H9 (cell line): ENCODE measurements at places on chromosomes 4 and X. TPM values are rescaled to one million over a fixed set of nuclear protein-coding genes. Genes with fewer than 3 reads are reported as not detected.

GRCh38 chr4:105293360-105293759 is 146.7 kb downstream of the TET2 start:
- no peak for DNase-seq

DNA sequence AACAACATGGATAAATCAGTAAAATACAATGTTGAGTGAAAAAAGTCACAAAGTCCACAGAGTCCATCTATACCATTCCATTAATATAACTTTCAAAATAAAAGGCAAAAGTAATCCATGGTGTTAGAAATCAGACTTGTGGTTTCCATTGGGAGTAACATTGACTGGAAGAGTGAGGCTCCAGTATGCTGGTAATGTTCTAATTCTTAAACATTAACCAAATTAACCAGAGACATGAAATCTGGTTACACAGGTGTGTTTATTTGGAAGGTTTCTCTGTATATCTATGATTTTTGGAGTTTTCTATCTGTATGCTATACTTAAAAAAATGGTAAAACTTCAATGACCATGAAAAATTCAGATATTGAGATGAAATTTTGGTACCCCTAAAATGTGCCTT is 42.6 kb downstream of the SULT1B1 start:
- no peak for DNase-seq

DNA sequence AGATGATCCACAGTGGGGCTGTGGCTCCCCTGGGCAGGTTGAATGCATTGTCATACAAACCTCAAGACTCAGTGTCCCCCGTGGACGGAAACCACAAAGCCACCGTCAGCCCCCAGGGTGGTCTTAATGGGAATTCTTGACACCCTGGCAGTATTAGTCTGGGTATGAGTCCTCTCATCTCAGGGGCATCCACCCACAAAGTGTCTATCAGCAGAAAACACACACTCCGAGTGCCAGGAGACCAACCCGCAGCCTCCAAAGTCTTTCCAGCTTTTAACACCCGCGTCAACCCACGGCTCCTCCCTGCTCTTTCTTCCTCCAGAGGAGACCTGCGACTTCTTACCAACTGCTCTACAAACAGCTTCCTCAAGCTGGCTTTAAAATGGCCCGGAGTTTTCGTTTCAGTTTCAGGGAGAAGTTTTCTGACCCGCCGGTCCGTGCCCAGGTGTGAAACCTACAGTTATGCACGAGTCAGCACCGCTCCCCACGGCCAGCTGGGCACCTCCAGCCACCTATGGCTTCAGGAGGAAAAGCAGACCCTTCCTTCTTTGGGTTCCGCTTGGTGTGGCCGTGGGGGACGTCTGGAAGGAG is 14.4 kb upstream of the ASMTL start:
- peak; percentile 28 for DNase-seq

GRCh38 chr4:145936142-145936996 is 2.3 kb downstream of the ZNF827 start:
- peak; percentile 74 for DNase-seq

DNA sequence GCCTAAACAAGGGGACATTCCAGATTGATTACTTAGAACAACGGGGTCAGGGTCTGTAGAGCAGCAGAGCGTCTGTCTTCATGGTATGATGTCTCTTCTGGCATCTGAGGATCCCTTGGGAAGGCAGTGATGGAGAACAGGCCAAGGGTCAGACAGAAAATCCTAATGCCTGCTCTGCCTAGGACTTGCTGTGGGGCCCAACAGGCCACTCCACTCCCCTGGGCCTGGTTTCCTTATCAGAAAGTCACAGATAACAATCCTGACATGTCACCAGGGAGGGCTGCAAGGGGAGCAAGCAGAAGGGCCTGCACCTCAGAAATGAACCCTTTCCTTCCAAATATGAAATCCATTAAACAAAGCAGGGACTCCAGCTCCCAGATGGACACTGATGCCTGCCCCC is 21.4 kb upstream of the ARHGAP6 start:
- no peak for DNase-seq

The CXCL8 gene
- total RNA-seq: not detected in 2 replicates

The TMPRSS11F gene
- total RNA-seq: not detected in 2 replicates

DNA sequence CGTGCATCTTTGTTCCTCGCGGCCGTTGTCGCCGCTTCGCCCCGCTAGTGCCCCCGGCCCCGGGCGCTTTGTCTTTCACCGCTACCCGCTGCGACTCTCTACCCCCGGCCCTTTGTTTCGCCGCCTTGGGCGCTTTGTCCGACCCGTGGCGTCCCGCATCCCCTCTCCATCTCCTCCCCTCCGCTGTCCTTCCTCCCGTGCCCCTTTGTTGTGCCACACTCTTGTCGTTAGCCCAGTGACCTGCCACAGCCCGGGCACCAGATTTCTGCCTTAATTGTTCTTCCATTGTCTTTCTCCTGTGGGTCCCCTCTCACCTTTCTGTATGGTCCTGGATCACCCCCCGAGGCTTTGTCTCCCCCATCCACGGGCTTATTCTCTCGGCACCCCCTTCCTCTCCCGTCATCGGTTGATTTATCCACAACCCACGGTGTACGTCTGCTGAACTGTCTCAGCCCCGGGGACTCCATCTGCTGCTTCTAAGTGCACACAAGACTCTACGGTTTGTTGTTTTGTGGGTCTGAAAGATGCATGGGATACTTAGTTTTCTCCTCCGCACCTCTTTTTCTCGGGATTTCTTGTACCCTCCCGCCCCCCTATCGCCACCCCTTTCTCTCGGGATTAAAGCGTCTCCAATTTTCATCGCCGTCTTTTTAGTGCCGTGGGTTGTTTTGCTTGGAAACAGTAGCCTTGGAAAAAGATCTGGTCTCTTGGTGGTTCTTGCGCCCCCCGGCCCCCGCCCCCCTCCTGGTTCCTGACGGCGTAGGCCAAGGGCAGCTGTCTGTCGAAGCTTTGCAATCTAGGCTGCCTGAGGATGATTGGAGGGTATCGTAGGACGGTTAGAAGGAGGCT is 783 bp downstream of the RBPJ start:
- DNase-seq: peak; percentile 42

DNA sequence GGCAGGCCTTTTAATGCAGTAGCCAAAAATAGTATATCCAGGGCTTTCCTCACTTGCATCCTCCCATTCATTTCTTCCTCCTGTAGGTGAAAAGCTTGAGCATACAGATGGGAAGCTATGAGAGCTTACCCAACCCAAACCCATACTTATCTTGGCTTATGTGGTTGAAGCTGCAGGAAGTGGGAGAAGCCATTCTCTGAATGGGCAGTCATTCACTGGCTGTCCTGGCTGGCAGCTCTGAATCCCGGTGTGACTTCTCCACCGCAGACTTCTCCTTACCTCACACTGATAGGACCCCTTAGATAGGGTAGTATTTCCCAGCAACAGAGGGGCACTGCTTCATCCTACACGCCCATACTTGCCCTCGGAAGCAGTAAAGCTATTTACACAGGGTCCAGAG is 125.4 kb downstream of the AMMECR1 start:
- DNase-seq: no peak

DNA sequence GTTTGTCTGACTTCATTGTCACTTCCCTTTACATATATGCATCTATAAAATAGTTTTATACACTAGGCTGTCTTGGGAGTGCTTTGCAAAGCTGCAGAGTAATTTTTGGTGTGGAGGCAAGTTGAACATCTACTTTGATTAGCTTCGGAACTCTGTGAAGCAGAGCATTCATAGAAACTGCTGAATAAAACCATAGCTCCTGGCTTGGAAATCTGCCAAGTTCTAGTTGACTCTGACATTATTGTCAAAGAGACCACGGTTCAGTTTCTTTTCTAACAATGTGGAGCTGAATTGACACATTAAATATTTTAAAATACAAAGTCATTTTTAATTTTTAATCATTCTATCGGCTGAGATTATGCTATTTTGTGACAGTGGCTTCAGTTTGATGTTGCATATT is 335.0 kb downstream of the BMPR1B start:
- no peak for DNase-seq

The OCIAD2 gene
- 108 TPM in 2 replicates for total RNA-seq

The TDO2 gene
- total RNA-seq: not detected in 2 replicates

DNA sequence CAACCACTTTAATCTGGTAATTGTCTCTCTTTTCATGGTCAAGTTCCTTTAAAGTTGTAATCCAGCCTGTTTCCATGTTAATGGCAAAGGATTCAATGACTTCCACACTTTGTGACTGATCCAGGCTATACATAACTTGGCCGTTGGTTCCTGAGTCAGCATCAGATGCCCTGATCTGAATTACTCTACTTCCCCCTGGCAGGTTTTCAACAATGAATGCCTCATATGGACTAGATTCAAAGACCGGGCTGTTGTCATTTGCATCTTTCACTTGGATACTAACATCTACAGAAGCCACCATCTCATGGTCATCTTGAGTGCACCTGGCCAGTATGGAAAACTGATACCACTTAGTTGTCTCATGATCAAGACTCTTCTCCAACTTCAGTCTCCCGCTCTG is 62.6 kb upstream of the MTNR1A start:
- no peak for DNase-seq
